ENCODE measurements at places on chromosomes 12 and 14.

DNA sequence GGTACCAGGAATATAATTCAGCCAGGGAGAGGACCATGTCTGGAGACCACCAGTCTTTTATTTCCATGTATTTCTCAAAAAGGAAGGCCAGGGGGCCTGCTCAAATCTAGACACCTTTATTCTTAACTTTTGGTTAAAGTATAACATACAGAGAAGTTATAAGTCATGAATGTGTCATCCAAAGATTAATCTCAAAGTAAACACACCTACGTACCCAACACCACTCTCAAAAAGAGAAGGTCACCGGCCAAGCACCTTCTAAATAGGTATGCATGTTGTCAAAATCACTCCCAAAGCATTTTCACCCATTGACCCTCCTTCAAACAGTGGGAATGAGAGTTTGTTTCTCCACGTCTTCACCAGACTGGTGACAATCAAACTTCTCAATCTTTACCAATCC, 60.0 kb upstream of the FZD10 start:
- H3K36me3 ChIP-seq = no peaks in the 10 kb centered on the region
- H3K27ac ChIP-seq = no peak overlapping the region
- DNase-seq = no peak

DNA sequence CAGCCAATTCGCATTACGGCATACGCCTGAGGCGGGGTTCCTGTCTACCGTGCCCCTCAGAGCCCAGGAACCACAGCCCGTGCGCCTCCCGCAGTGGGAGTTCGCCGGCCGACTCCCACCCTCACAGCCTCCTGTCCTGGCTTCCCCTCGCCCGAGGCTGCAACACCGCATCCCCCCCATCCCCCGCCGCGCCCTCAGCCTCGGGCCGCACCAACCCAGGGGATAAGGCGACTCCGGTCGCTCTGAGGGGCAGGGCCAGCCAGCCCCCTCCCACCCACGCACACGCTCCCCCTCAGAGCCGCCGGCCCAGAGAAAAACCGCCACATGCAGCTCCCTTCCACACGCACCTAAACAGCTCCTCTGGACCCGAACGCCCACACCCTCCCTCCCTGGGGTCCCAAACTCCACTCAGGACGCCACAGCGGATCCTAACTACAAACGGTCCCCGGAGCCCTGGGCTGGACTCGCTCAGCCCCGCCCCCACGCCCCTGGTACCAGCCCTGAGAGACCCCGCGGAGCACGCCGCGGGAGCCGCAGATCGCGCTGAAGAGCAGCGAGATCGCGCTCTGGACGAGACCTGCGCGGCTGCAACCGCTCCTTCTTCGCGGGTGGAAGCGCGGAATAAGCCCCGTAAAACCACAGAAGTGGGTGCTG, at the start of gene C14orf39:
TSS of gene C14orf39 (minus strand) at position 466 of the 654 bp plus-strand sequence. CDS start 985 bp downstream, outside the sequence.
- DNase-seq = peak; percentile 69
- H3K4me1 ChIP-seq = no peaks in the 10 kb centered on the region
- H3K4me3 ChIP-seq = peak within 1 kb of the TSS; percentile 66
- peaks cover 7% of the 10 kb centered on the region for H3K27me3 ChIP-seq

DNA sequence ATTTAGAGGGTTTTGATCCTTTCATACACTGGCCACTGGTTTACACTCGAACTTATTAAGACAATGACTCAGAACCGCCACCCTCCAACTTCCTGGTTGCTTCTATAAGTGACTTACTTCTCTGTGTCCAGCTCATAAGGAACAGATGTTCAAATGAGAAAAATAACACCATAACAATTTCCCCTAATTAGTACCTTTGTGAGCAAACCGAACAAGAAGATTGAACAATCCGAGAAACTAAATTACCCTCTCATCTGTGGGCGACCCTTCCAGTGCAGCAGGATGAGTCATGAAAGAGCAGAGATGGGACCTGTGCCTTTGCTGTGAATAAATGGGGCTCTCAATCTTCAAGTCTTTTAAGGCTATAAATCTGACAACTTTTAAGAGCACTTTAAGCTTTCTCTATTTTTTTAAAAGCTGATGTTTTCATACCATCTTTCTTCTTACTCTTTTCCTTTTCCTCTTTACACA, 146.8 kb upstream of the RASSF8 start:
- H3K27me3 ChIP-seq = no peaks in the 10 kb centered on the region
- H3K4me3 ChIP-seq = no peak overlapping the region
- DNase-seq = no peak
- H3K4me1 ChIP-seq = no peaks in the 10 kb centered on the region

GRCh38 chr12:39404000-39404399, 38.9 kb downstream of the KIF21A start:
- no peak overlapping the region for H3K27ac ChIP-seq
- no peaks in the 10 kb centered on the region for H3K4me1 ChIP-seq
- no peak overlapping the region for H3K4me3 ChIP-seq
- no peaks in the 10 kb centered on the region for H3K36me3 ChIP-seq
- H3K27me3 ChIP-seq = no peaks in the 10 kb centered on the region

- peak overlapping the region; percentile 4 for H3K27ac ChIP-seq
- no peaks in the 10 kb centered on the region for H3K27me3 ChIP-seq
- peak overlapping the region; percentile 57 for H3K4me3 ChIP-seq
- no peaks in the 10 kb centered on the region for H3K36me3 ChIP-seq
These were observed 76.1 kb downstream of the STON2 start for GRCh38 chr14:81324011-81324410.

DNA sequence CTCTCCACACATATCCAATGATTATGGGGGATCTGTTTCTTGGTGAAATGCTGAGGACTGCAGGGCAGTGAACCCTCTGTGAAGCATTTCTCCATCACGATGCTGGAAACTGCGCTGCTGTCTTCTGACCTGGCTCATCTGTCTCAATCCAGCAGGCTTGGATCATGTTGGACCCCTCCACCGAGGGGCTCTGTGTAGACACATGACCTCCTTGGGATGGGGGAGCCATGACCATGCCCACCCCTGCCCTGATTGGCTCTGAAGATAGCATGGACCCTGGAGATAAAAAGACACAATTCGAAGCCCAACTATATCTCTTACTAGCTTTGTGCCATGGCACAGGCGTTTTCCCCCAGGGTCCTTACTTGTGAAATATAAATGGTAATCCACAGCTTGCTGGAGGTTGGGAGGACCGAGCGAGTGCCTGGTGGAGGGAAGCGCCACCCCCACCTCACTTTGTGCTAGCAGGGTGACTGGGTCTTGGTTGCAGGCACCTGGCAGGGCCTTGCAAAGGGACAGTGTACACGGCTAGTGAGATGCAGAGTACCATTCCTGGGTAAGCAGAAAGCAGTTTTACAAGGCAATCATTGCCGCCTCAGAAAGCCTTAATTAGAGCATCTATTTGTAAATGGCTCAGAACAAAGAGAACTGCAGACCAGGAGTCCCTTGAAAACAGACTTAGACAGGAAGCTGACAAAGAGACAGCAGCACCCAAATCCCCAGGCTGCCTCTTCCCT, 2.4 kb upstream of the KRT83 start:
- no peaks in the 10 kb centered on the region for H3K4me1 ChIP-seq
- H3K27ac ChIP-seq = no peak overlapping the region
- no peaks in the 10 kb centered on the region for H3K27me3 ChIP-seq
- no peak overlapping the region for H3K4me3 ChIP-seq
- no peak for DNase-seq

DNA sequence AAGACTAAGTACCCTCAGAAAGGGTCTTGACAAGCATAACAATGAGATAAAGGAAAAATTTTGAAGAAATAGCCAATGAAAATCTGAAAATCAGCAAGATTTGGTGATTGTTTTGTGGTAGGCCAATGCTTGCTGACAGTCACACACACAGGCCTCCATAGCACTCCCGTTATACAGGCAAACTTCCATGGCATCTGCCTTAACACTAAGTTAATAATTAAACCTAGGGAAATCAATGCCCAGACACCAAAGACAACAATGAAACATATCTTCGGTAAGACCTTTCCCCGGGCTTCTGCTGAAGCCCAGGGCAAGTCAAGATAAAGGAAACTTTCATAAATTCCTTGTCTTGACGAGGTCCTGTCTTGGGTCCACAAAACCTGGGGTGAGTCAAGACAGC, 18.6 kb upstream of the RERGL start:
- H3K36me3 ChIP-seq = no peaks in the 10 kb centered on the region
- DNase-seq = no peak
- no peak overlapping the region for H3K27ac ChIP-seq
- no peaks in the 10 kb centered on the region for H3K4me1 ChIP-seq

- no peaks in the 10 kb centered on the region for H3K4me1 ChIP-seq
- no peak overlapping the region for H3K4me3 ChIP-seq
- H3K27me3 ChIP-seq = no peaks in the 10 kb centered on the region
These were observed 46.6 kb upstream of the LRIG3 start for GRCh38 chr12:58966939-58967338.

GRCh38 chr12:16329594-16329993, 17.9 kb upstream of the MGST1 start:
- H3K36me3 ChIP-seq = no peaks in the 10 kb centered on the region
- no peak for DNase-seq
- no peak overlapping the region for H3K4me3 ChIP-seq
- no peak overlapping the region for H3K27ac ChIP-seq
- no peaks in the 10 kb centered on the region for H3K27me3 ChIP-seq
- H3K4me1 ChIP-seq = peaks cover 3% of the 10 kb centered on the region

- no peak overlapping the region for H3K27ac ChIP-seq
- no peaks in the 10 kb centered on the region for H3K4me1 ChIP-seq
- no peaks in the 10 kb centered on the region for H3K36me3 ChIP-seq
These were observed 410.7 kb downstream of the TMEM117 start for GRCh38 chr12:44246482-44247105.

DNA sequence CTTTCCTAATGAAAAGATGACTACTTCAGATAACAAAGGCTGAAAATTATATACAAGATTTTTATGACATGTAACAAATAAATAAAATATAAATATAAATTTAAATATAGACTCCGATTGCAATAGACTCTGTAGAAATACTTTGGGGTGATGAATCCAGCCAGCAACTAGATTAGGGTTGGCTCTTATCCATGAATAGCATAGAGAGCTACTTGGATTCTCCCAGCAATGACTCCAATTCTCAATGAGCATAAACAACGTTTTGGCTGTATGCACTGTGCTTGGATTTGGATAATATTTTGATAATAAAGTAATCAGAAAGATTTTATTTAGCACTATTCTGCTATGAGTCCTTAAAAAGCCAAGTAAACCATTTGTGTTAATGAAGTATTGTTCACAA, 58.0 kb upstream of the LRFN5 start:
- no peaks in the 10 kb centered on the region for H3K4me1 ChIP-seq
- no peaks in the 10 kb centered on the region for H3K27me3 ChIP-seq
- no peaks in the 10 kb centered on the region for H3K36me3 ChIP-seq
- no peak for DNase-seq
- H3K27ac ChIP-seq = no peak overlapping the region

DNA sequence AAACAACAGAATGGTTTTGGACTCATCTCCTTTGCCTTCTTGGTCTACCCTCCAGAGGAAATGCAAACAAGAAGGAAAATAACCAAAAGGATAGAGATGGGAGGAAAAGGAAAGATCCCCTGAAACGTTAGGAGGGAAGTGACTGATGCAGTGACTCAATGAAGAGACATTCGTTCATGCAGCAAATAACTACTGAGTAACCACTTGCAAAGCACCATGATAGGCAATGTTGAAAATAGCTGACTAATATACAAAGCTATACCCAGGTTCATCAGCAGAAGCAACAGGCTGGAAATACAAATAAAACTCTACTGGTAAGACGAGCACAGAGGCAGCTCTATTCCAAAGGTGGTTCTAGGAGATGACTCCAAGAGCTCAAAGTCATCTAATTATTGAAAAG, 41.8 kb downstream of the R3HDM2 start:
- H3K4me3 ChIP-seq = no peak overlapping the region
- no peaks in the 10 kb centered on the region for H3K27me3 ChIP-seq
- no peak for DNase-seq

DNA sequence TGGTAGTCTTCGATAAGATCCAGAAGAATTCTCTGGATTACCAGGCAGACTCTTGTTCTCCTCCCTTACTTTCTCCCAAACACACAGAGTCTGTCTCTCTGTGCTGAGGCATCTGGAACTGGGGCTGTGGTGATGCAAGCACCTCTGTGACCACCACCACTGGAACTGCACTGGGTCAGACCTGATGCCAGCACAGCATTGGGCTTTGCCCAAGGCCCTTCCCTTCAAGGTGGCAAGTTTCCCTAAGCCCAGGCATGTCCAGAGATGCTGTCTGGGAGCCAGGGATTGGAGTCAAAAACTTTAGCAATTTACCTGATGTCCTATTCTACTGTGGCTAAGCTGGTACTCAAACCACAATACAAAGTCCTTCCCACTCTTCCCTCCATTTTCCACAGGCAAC, 14.6 kb upstream of the TMPRSS12 start:
- H3K4me1 ChIP-seq = no peaks in the 10 kb centered on the region
- no peak for DNase-seq
- H3K27me3 ChIP-seq = no peaks in the 10 kb centered on the region
- H3K27ac ChIP-seq = no peak overlapping the region

GRCh38 chr14:104724981-104725771, 1.1 kb downstream of the ADSS1 start:
- H3K27me3 ChIP-seq = no peaks in the 10 kb centered on the region
- peak; percentile 70 for DNase-seq
- H3K4me1 ChIP-seq = peaks cover 18% of the 10 kb centered on the region

GRCh38 chr14:56181681-56182085, 63.5 kb downstream of the PELI2 start:
- H3K27ac ChIP-seq = no peak overlapping the region
- DNase-seq = no peak
- no peaks in the 10 kb centered on the region for H3K4me1 ChIP-seq
- H3K27me3 ChIP-seq = no peaks in the 10 kb centered on the region
- no peak overlapping the region for H3K4me3 ChIP-seq

DNA sequence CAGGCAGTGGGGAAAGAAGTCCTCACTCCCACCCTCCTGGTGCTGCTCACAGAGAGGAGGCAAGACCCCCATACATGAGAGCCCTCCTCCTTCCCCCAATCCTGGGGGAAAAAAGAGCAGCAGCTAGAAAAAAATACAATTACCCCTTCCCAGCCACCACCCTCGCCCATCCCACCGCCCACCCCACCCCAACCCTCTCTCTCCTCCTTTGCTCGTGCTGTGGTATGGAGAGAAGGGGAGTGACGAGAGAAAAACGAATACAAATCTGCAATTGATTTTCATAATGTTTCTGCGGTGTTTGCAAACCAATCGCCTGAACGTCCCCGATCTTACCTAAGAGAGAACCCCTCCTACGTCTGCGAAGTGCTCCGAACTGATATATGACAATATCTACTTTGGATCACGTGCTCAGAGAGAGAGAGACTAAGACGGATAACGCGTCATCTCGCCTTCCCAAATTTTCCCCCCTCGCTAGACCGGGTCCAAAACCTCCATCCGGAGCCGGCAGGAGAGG, at the start of gene HOXC11:
TSS of gene HOXC11 (plus strand) at position 405 of the 514 bp plus-strand sequence. CDS start 116 bp downstream, outside the sequence.
- H3K4me1 ChIP-seq = no peaks in the 10 kb centered on the region
- no peak within 1 kb of the TSS for H3K27ac ChIP-seq
- DNase-seq = no peak
- peak within 1 kb of the TSS; percentile 50 for H3K4me3 ChIP-seq
- peaks cover 99% of the 10 kb centered on the region for H3K27me3 ChIP-seq
- peaks cover 3% of the 10 kb centered on the region for H3K36me3 ChIP-seq

- H3K36me3 ChIP-seq = no peaks in the 10 kb centered on the region
- H3K27ac ChIP-seq = no peak overlapping the region
- no peak overlapping the region for H3K4me3 ChIP-seq
- H3K4me1 ChIP-seq = no peaks in the 10 kb centered on the region
These were observed 1.8 kb upstream of the GLIPR1L2 start for GRCh38 chr12:75389061-75389460.
